ENCODE measurements at places on chromosomes 3 and 15. TPM values are rescaled to one million over a fixed set of nuclear protein-coding genes. Genes with fewer than 3 reads are reported as not detected.

DNA sequence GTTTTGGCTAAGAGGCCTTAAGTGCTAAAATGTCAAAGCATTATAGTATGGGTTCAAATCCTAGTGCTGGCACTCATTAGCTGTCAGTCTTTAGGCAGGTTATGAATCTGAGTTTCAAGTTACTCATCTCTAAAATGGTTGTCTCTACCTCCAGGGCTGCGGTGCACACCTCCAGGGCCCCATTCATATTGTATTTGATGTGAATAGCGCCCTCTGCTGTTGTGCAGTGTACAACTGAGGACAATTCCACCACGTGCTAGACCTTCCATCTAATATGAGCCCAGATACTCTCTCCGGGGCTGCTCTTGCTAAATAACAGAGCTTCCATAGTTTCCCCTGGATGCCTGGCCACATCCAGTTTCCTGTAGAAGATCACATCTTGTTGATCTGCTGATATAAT, 54.3 kb downstream of the OXNAD1 start:
- DNase-seq: no peak

GRCh38 chr3:120778776-120779175, 36.2 kb downstream of the GTF2E1 start:
- DNase-seq: no peak

- no peak for DNase-seq
Measured at GRCh38 chr3:175105066-175105465, 245.9 kb downstream of the NAALADL2 start.

DNA sequence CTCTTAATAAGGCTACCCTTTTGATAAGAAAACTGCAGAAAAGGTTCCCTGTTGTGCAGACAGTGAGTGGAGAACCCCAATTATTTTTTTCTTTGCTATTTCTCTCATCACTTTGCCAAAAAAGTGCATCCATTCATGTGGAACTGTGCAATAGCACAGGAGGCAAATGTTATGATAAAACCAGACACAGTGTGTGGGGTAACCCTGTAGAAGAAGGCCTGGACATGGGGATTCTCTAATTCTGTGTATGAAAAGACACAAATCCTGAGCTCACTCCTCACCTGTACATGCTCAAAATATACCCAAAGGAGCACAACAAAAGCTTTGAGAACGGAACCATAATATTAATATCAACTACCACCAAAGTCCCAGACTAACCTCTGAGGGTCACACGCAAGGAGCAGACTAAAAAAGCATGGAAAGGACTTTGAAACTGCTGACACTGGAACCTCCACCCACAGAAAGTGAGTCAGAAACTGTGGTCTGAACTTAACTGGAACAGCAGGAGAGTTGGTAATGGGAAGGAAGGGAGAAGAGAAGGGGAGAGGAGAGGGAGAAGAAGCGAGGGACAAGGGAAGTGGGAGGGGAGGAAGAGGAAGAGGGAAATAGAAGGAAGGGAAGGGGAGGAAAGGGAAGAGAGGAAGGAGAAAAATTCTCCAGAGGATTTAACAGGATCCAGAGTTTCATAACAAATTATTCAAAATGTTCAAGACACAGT, 299.9 kb downstream of the TBC1D5 start:
- no peak for DNase-seq

- DNase-seq: no peak
Measured at GRCh38 chr3:53003320-53003719, 42.6 kb downstream of the SFMBT1 start.

DNA sequence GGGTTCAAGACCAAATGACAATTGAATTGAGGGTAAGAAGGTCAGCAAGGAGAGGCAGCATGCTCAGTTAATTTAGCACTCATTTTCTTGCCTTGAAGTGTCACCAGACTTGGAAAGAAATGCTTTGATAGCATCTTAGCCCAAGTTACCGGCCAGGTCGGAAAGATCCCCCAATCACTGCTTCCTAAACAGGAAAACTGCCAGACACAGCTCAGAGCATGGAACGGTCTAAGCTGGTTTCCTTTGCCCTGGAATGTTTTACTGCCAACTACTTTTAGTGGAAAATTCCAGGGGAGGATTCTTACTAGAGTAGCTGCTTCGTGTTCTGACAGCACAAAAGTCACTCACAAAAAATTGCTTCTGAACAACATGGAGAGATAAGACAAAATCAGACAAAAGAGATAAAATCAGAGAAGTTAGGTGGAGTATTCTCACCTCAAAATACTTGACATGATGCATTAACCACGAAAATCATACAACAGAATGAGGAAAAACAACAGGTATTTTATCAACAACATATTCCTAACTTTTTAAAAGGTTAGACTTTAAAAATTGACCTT, 65.5 kb downstream of the CCR4 start:
- DNase-seq: no peak

DNA sequence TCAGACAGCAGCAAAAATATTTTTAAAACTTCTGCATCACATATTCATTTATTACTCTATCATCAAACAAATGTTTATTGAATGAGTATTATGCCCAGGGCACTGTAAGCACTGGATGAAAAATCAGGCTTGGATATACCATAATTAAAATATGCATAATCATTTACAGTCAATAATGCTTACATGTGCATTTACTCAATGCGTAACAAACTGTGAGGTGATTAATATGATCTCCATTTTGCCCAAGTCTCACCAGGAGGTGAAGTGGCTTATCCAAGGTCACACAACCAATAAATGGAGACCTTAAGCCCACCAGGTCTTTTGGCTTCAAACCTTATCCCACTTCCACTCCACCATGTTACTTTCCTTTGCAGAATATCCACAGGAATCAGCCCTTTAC, 117.3 kb upstream of the SLC24A5 start:
- DNase-seq: no peak

- no peak for DNase-seq
Measured at GRCh38 chr15:66212563-66212921, 41.0 kb downstream of the MEGF11 start.

DNA sequence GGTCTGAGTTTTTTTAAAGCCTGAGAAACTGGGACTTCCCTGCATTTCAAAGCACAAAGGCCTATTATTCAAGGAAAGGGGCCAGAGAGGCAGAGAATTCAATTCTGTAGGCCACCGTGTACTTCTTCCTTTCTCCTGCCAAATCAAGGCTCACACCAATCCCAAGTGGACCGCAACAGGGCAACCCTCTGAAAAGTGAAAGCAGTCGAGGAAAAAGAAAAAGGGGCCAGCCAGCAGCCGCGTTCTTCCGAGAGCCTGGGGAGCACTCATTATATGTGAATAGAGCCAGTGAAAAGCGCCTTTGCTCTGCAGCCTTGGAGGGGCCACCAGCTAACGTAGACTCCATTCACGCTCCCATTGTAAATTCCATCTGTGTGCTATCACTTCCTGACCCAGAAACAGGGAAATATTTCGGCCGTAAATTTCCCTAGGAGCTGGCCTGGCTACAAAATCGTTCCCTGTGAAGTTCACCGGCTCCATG, 45.9 kb upstream of the THUMPD3 start:
- DNase-seq: peak; percentile 18

GRCh38 chr3:128432971-128433836, 33.5 kb downstream of the DNAJB8 start:
- DNase-seq: no peak

GRCh38 chr3:170679190-170679589, 93.3 kb upstream of the SLC7A14 start:
- DNase-seq: no peak

DNA sequence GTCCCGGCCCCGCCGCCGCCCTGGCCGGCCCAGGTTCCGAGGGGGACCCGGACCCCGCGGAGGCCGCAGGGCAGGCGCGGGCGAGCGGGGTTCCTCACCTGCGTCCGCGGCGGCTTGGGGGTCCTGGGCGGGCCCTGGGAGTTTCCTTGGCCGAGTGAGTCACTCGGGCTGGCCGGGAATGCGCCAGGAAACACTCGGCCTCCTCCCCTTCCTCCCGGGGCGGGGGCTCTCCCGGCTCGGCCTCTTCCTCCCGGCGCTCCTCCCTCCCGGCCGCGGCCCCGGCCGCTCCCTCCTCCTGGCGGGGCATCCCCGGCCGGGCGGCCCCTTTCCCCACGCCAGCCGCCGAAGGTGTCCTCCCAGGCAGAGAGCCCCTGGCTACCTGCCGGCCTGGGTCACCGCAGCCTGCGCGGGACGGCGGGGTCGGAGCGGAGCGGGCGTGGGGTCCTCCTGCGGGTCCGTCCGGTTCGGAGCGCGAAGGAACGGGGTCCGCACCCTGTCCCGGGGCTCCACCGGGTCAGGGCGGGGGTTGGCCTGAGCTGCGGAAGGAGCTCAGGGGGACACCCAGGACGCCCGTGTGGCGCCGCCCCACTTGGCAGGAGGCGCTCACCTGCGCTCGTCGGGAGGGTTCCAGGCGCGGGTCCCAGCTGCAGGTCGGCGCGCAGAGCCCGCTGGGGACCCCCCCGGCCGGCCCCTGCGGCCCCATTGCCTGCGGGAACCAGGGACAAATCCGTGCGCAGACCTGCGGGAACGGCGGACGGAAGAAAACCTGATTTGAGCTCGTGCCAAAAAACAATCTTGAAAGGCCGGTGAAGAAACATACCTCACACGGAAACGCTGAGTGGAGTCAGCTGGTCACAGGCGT, at the start of gene CYFIP1:
TSS of gene CYFIP1 (minus strand) at position 180 of the 862 bp plus-strand sequence. CDS start 33,083 bp downstream, outside the sequence.
- peak; percentile 75 for DNase-seq

DNA sequence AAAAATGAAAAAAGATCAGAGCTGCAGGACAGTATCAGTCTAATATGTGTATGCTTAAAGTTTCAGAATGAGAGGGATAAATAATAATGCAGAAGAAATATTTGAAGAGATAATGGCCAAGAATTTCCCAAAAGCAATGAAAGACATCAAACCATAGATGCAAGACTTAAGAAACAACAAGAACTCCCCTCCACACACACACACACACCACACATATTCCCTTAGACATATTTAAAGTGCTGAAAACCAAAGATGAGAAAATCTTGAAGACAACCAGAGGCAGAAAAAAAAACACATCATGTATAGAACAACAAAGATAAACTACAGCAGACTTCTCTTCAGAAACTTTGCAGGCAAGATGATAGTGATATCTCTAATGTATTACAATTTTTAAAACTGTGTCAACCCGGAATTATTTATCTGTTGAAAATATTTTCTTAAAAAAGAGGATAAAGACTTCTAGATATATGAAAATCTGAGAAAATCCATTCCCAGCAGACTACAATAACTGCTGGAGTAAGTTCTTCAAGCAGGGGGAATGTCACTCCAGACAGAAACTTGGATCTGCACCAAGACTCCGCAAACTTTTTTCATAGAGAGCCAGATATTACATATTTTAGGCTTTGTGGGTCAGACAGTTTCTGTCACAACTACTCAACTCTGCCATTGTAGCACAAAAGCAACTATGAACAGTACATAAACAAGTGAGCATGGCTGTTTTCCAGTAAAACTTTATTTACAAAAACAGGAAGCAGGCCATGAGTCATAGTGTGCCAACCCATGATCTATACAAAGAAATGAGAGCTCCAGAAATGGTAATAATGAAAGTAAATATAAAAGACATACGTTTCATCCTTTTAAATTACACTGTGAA, 223.4 kb upstream of the CGNL1 start:
- no peak for DNase-seq

DNA sequence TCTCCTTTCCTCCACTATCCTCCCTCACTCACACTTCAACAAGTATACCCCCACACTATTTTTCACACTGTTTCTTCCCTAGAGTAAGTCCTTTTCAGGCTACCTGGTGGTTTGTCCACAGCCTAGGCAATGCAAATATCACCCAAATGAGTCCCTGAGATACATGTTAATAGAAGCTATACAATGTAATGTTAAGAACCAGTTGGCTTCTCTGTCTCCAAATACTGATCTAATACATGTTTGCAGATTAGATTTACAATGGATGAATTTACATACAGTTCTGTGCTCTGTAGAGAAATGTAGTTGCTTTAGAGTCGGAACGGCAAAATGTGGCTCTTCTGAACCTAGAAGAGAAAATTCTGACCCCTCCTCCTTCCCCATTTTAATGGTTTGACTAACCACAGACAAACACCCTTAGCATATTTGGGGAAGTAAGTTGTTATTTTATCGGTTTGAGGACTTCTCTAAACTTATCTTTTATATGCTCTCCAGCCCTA, 63.6 kb upstream of the MBNL1 start:
- DNase-seq: no peak

- DNase-seq: no peak
Measured at GRCh38 chr15:66603301-66604179, 37.7 kb upstream of the LCTL start.

DNA sequence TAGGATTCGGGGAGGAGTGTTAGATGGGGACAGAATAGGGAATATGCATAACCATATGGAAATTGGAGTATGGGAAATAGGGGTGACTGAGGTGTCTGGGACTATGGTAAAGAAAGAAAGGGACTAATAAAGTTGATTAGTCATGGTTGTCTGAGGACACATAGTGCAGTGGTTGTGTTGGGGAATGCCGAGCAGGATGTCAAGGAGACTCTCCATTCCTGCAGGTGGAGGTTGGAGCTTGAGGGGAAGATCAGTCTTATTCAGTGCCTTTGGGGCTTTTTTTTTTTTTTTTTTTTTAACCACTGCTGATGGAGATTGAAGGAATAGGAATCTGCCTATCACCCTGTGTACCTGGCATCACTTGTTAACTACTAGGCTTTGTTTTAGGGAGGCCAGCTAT, 10.8 kb downstream of the NMD3 start:
- no peak for DNase-seq

- DNase-seq: no peak
Measured at GRCh38 chr15:63497642-63498467, 6.5 kb upstream of the USP3 start.

- DNase-seq: no peak
Measured at GRCh38 chr3:74127256-74127655, 487.2 kb downstream of the CNTN3 start.

DNA sequence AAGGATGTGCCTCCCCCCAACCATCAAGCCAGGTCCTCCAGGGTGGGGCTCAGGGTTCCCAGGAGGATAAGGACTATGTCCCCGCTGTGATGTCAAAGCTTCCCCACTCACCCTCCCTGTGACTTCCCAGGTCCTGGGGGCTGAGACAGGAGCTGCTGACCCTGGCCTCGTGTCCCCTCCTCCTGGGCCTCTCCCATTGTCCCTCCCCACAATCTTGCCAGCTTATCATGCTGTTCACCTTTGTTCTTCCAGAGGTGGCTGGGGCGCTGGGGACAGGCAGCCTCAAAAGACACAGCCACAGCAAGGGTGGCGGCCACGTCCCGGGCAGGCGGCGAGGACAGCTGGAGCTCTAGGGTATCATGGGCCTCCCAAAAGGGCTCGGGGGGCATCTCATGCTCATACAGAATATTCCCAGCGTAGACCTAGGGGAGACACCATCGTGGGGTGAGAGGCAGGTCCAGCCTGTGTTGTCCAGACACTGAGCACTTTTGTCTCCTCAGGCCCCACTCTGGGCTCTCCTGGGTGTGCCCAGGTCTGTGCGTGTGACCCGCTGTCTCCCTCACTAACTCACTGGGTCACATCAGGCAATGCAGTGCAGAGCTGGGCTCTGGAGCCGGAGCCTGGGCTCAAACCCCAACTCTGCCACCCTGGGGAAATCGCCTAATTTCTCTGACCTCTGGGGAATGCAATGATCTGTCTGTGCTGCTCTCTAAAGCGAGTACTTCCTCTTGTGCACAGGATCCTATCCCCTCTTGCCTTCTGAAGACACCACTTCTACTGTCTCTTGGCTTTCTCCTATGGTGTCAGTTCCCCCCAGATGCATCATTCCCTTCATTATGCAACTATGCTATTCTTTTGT, 30.0 kb downstream of the SNX33 start:
- no peak for DNase-seq

The MCF2L2 gene
- 37.1 TPM for total RNA-seq

The UCN2 gene
- total RNA-seq: 0.27 TPM

The LRRIQ4 gene
- total RNA-seq: 1.3 TPM

The ANP32A gene
- total RNA-seq: 82.8 TPM

The GHRL gene
- total RNA-seq: 0.64 TPM

The ITIH1 gene
- 0.18 TPM for total RNA-seq

The ADAMTSL3 gene
- 1.4 TPM for total RNA-seq

The FRMD4B gene
- 37.7 TPM for total RNA-seq

The ARID3B gene
- 9.6 TPM for total RNA-seq

The CCDC39 gene
- total RNA-seq: 0.54 TPM

The ZNF620 gene
- 12.5 TPM for total RNA-seq

The CPNE9 gene
- 4.4 TPM for total RNA-seq

Data from cerebellum (tissue), 4 donors.